Suppressor macrophage treated with lipopolysaccharide for 1 hour (primary cell): ENCODE measurements at places on chromosomes 2 and 18.

DNA sequence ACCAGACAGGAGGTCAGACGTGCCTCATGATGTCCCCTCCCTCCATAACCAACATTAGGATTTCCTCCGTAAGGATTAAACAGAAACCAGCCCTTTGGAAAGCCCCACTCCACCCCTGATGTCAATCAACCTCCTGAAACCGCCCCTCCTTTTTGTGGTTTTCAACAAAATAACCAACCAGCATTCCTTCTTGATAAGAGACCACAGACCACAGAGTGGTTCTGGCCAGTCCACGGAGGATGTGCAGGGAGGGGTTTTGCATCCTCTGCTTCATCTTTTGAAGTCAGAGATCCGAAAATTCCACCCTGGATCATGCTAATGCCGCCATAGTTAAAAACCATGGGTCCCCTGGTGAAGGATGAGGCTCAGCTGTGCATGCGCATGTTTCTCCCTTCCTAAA, 180.0 kb upstream of the CCDC150 start:
- no peak for DNase-seq

- no peak for DNase-seq
Observed at GRCh38 chr2:66581339-66582103, 146.6 kb downstream of the MEIS1 start.

GRCh38 chr2:5720426-5720825, 28.2 kb downstream of the SOX11 start:
- DNase-seq: no peak

GRCh38 chr18:48889115-48889941, 61.4 kb downstream of the SMAD7 start:
- DNase-seq: no peak

DNA sequence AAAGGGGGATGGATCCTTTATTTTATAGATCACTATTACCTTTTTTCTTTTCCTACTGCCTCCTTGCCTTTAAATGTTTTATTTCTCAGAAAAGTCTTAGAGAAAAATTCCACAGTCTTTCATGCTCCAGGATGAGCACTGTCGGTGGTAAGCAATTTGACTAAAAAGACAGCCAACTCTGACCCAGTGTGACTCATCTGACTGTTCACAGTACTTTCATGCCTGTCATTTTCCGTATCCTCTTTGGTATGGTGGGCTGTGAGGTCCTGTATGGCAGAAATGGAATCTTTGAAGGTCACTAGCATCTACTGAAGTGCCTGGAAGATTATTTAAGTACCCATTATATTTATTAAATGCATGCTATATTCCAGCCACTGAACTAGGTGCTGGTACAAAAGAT, 2.1 kb upstream of the RFTN2 start:
- no peak for DNase-seq

- DNase-seq: no peak
Observed at GRCh38 chr18:33951031-33951430, 273.7 kb downstream of the NOL4 start.

DNA sequence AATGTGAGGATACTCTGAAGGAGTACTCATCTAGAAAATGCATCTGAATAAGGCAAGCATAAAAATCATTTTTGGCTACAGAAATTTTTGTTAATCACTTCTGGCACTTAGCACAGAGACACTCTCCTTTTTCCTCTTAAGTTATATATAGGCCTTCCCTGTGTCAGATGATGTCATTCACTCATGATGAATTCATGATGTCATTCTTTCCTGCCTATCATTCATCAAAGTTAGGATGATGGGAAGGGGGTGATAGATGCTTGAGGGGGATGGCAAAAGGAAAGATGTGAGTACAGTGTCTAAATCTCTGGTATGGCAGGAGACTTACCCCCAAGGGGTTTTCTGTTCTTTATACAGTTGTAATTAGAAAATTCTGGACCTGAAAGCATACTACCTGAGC, 42.0 kb downstream of the MAP3K20 start:
- DNase-seq: peak; percentile 52

DNA sequence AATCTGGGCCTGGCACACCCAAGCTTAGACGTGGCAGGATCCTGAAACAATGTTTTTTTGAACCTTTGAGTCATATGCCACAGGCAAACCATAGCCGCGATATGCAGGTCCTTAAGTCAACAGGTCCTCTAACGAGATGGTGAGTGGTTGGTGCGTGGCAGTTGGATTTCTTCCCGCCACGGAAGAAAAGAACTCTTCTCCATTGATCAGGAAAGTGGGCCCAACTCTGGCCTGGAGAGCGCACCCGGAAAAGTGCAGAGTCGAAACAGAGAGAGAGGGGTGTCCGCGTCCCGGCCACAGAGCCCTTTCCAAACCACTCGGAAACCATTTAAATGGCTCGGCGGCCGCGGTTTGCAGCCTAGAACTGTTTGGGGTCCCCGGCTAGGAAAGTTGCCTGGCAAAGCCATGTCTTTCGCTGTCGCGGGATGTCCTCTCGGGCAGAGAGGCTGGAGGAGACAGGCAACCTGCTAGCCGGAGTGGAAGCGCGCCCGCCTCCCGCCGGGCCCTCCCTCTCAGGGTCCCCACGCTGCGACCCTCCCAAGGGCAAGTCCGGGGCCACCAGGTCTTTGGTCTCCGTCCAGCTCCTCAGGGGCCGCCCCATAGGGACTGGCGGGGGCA, 777 bp downstream of the GALNT3 start:
- DNase-seq: peak; percentile 34

DNA sequence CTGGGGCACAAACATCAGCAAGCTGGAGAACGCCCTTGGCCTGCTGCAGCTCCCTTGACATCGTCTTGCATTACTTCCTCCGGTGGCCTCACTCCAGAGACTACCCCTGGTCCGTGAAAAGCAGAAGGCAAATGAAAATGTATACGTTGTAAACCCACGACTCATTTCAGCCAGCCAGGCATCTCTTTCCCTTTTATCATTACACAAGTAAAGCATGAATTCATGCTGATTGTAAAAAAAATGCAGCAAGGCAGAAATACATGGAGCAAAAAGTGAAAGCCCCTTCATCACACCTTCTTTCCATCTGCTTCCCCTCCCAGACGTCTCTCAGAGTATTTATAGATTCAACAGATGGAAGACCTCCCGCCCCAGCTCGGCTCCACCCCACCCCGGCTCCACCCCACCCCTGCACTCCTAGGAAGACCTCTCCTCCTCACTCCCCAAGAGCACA, 41.6 kb upstream of the RALBP1 start:
- DNase-seq: peak; percentile 11

DNA sequence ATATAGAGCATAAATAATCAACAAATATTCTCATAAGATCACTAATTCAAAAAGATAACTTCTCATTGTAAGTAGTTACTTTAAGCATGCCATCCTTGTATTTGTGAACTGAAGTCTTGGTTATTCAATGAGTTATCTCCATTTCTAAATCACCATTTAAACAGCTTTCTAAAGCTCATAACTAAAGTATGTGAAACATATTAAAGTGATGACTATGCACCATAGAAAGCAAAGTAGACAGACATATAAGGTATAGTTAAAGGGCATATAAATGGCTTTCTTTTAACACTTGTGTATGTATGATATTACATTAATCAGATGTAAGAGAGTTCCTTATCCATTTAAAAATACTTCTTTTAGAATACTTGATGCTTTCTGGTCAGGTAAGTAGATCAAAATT, 83.5 kb downstream of the IKZF2 start:
- no peak for DNase-seq

- no peak for DNase-seq
Observed at GRCh38 chr18:75157851-75158250, 51.1 kb downstream of the PTGR3 start.

- no peak for DNase-seq
Observed at GRCh38 chr18:46471809-46472498, 185.1 kb downstream of the LOXHD1 start.

DNA sequence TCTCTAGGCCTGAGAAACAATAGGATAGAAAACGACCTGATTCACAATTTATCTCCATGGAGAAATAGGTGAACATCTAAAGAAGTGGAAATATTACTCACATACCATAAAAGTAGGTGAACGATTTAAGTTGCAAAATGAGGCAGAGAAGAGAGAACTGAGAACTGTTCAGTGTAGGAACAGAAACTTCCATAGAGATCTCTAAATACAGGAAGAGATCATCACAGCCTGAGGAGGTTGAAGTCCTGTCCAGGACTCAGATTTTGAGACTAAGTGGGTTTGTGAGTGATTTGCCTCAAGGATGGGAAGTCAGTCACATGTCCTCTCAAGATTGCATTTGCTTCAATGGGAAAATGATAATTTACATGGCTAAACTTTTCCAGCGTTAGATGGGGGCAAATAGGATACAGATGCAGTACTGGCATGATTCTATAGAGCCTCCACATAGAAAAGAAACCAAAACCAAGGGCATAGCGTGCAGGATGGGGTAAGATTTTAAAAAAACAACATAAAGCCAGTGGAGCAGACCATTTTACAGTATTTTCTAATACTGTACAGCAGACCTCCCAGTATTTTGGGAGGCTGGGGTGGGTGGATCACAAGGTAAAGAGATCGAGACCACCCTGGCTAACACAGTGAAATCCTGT, 68.8 kb downstream of the MEP1B start:
- DNase-seq: no peak

GRCh38 chr2:69145204-69145603, 132.2 kb downstream of the ANTXR1 start:
- no peak for DNase-seq

GRCh38 chr2:240358080-240358479, 77.4 kb upstream of the GPC1 start:
- no peak for DNase-seq

DNA sequence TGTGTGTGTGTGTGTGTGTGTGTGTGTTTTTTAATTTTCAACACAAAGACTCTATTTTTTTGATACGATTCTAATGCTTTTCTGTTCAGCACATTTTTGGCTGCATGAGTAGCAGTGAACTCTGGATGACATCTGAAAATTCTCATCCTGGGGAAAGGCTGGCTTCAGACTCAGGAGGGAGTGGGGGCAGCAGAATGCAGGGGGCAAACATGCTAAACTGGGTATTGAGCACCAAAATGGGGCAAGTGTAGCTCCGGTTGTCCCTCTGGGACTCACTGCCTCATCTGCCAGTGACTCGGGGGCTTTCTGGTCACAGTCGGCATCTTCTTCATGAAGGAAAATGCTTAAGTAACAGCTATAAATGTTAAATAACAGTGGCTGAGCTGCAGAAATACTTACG, 116.8 kb upstream of the PID1 start:
- no peak for DNase-seq

DNA sequence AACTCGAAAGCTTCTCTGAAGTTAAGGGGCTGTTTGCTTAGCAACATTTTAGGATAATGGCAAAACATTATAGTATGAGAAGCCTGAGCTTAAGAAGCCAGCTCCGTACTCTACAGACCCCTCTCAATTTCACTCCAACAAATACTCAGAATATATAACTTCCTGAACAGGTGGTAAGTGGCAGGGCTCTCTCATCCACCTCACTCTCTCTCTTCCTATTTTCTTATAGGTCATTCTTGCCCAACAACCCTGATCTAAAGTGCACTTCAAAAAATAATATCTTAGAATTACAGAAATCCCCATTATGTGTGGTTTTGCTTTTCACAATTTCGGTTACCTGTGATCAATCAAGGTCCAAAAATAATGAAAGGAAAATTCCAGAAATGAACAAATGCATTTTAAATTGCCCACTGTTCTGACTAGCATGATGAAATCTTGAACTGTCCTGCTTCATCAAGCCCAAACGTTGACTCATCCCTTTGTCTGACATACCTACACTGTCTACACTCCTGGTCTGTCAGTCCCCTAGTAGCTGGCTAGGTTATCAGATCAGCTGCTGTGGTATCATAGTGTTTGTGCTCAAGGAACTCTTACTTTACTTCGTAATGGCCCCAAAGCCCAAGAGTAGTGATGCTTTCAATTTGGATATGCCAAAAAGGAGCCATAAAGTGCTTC, 122.8 kb upstream of the COL5A2 start:
- DNase-seq: no peak

GRCh38 chr2:17571681-17572080, 31.2 kb downstream of the VSNL1 start:
- DNase-seq: no peak

DNA sequence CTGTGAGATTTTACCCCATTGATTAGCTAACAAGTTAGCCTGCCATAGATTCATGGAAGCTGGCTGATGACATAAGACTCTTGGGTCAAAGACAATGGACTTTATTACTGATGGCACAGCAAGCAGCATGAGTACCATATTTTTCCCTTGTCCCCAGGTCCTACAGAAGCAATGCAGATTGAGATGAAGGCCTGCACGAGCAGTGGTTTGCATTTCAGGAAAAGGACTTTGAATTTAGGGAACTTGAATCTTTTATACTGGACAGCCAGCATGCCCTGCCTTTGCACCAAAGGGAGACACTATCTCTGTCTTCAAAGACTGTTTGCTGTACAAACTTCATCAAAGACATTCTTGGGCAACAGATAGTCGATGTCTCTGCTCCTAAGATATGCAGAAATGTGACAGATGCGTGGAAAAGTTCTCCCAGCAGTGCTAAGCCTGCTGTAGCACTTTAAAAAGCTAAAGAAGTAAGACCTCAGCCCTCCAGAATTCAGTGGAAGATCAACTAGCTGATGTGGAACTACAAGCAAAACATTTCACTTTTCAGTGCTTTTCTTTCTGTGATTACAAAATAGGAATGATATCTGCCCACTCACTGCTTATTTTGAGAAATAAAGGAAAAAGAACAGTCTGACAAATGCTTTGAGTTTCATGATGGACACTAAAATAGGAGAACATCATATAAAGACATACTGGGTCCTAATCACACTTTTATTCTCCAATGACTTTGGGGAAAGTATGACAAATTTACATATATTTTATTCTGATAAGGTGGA, 44.4 kb upstream of the TANK start:
- DNase-seq: peak; percentile 70

GRCh38 chr2:187900021-187900420, 345.8 kb upstream of the TFPI start:
- no peak for DNase-seq

DNA sequence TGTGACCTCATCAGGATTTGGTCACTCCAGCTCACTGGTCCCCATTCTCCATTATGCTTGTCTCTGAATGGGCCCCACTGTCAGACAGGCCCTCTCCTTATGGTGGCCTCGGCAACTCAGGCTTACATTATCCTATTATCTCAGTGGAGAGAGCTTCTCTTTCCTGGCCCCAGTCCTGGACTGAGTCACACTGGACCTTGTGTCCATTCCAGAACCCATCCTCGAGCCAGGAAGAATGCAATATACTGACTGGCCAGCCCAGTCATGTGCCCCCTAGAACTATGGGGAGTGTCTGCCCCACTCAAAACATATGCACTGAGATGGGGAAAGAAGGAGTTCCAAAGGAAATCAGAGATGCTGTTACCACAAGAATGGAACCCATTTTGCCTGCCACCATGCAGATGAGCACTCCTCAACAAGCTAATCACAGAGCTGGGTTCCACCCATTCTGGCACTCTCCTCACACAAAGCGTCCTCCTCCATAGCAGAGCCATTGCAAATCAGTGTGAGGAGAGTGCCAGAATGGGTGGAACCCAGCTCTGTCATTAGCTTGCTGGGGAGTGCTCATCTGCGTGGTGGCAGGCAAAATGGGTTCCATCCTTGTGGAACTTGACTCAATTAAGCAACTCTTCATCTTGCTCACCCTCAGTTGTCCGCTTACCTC, 71.9 kb downstream of the CHRNA1 start:
- no peak for DNase-seq
